EL (cell line): ENCODE measurements at places on chromosomes 5 and 9.

GRCh38 chr5:113546703-113547183, 33.2 kb downstream of the YTHDC2 start:
- peak; percentile 51 for DNase-seq

- DNase-seq: no peak
Observed at GRCh38 chr9:99634186-99634585, 187.5 kb upstream of the NR4A3 start.

GRCh38 chr5:124060413-124061067, 548.6 kb downstream of the CSNK1G3 start:
- no peak for DNase-seq

DNA sequence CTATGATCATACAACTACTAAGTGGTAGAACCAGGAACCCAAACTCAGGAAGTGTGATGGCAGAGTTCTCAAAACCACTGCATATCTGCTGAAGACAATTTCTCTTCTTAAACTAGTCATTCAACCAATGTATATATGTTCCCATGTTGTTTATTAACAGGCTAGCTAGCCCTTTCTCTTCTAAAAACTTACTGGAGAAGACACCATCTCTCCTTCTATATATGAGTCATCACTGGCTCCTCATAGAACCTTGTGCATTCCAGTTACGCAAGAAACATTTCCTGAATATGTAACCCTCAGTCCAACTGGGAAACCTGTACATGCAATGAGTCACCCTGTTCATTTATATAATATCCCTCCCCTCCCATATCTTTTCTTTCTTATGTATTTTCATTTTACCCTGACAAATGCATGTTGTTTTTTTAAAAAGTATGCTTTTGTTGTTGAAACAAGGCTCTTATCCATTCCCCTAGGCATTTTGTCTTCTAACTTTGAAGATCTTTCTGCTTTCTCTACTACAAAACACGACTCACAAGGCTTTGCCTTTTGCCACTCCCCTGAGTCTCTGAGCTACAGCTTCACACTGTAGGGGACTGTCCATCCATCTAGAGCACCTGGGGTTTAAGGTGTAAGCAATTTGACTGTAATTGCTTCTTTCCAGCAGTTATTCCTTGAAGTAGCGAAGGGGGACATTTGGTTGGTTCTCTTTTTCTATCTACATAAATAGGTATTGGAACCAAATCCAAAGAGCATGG, 119.5 kb downstream of the ANXA1 start:
- peak; percentile 79 for DNase-seq

DNA sequence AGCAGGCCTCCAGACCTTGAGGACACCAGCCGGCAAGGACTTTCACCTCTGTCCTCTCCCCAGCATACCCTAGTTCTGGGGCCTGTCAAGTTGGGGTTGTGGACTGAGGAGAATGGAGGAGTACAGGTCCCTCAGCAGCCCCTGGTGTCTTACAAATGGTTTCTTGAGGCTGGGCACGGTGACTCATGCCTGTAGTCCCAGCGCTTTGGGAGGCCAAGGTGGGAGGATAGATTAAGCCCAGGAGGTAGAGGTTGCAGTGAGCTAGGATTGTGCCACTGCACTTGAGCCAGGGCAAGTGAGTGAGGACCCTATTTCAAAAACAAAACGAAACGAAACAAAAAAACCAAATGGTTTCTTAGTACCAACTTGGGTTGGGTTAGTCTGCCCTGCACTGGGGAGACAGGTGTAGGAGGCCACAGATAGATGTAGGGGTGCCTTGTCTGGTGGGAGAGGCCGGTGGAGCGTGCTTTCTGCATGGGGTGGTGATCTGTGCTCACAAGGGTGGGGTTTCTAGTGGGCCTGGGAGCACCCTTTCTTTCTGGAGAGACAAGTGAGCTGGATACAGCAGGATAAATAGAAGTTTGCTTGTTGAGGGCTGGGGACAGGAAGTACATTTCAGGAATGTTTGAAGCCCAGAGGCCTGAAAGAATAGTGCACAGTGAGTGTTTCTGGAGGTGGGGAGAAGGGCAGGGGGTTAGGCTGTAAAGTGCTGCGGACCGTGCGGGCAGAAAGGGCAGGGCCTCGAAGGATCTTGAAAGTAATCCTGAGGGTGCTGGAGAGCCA, 37.7 kb upstream of the PSD2 start:
- DNase-seq: no peak

- no peak for DNase-seq
Observed at GRCh38 chr9:132075853-132076252, 3.8 kb downstream of the MED27 start.

- DNase-seq: no peak
Observed at GRCh38 chr9:25752398-25752797, 74.2 kb upstream of the TUSC1 start.

- no peak for DNase-seq
Observed at GRCh38 chr5:122779451-122779850, 4.6 kb downstream of the SNX2 start.

DNA sequence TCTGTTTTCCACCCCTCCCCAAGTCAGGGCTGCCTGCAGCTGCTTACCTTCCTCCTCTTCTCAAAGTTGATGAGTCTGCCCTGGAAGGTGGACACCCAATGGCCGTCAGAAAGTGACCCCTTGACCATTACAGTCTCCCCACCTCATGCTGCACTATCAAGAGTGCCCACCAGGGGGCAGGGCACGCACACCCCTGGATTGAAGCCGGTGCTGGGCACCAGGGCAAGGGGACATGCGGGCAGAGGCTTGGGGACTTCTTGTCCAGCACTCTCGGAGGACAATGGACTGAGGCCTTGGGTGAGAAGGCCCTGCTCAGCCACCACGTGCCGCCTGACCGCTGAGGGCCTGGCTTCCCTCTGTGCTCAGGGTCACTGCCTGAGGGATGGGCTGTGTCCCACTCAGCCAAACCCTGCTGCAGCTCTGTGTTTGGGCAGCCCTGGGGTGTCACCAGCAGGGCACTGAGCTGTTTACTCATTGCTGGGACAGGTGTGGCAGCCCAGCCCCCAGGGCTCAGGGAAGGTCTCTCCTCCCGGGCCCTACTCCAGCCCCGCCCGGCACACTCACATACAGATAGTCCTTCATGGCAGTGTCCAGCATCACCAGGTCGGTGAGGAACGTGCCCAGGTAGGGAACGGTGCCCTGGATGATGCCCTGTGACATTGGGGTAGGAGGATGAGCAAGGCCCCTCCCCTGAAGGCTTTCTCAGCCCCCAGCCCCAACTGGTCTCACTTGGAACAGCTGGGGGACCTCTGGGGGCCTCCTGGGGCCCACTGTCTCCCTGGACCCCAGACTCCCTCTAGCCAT, 17.7 kb downstream of the RALGDS start:
- peak; percentile 49 for DNase-seq

DNA sequence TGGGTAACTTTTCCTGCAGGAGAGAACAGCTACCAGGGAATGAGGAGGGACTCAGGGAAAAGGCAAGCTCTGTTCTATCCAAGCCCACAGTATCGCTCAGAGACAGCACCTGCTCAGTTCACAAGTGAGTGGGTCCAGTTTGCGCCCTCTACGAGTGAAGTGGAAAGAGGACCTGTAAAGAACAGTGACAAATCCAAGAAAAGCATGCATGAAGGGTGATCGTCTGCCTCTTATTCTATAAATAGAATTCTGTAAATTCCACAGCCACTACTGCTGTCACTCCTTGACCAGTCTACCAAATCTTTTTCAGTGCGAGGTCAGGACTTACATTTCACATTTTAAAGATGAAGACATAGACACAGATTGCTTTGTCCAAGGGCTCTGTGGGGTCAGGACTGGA, 117.5 kb downstream of the ENTREP1 start:
- DNase-seq: no peak

GRCh38 chr5:170319301-170319700, 21.7 kb upstream of the LCP2 start:
- DNase-seq: no peak

GRCh38 chr5:17180330-17180843, 37.0 kb upstream of the BASP1 start:
- DNase-seq: no peak

DNA sequence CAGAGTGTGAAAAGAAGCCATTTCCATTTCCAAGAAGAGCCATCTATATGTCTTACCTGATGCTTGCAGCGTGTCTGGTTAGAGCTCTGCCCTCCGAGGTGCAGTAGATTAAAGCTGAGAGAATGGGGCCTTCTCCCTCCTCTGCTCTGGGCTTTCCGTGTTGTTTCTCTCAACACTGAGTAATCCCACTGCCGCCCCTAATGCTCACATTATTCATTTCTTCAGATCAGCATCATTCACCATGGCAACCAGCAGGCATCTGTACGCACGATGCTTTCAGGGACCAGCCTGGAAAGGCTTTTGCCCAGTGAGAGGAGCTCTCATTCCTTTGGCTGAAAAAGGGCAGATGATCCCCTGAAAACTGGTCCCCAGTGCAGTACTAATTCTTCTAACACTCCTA, 79.6 kb downstream of the CYFIP2 start:
- no peak for DNase-seq

- peak; percentile 80 for DNase-seq
Observed at GRCh38 chr5:59209758-59210359, 627.0 kb downstream of the RAB3C start.

DNA sequence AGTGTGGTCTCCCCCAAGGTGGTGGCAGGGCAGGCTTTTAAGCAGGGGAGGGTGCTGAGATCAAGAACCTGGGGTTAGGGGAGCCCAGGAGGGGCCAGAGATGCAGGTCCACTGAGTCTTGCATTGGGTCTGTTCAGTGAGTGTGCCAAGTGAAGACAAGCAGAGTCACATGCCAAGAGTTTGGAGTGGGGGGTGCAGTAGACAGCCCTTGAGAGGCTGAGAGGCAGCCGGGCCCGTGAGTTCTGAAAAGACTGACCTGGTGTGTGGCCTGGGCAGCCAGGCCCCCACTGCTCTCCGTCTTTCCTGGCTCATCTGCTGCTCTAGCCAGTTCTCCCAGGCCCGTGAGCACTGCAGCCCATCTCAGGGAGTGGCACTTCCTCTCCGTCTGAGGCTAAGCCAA, 120.0 kb downstream of the DAB2IP start:
- DNase-seq: no peak

DNA sequence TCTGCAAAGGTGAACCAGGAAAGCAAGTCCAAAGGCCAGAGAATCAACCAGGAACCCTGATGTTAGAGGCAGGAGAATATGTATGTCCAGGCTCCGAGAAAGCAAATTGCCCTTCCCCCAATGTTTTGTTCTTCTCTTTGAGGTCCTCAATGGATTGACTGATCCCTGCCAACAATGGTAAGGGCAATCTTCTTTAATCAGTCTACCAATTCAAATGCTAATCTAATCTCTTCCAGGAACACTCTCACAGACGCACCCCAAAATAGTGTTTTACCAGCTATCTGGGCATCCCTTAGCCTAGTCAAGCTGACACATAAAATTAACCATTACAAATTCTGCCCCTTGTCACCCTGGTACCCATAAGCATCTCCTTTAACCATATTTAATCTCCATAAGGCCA, 398.0 kb downstream of the RAB3C start:
- DNase-seq: no peak

DNA sequence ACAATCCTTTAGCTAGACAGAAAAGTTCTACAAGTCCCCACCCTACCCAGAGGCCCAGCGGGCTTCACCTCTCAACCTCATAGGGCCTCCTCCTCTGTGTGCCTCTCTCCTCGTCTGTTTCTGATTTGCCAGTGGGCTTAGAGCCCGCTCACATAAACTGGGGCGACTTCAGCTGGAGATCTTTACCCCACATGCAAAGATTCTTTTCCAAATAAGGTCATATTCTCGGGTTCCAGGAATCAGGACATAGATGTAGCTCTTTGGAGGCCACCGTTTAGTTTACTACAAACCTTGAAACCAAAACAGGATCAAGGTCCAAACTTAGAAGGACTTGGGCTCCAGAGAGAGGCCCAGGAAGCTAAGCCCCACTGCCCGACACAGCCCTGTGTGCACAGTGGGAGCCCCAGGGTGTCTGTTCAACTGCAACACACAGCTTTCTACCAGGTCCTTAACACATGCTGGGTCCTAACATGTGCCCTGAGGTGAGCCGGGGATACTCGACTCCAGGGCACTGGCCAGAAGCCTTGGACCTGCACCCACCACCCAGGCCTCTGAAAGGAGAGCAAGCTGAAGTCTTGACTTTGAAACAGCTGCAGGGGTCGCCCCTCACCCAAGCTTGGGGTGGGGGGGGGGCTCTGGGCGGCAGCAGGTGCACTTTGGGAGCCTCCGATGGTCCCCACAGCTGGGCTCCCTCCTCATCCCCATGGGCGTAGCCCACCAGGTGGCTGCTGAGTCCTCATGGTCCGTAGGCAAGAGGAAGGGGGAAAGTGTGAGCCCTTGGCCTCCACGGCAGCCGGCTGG, 26.8 kb upstream of the SLC12A7 start:
- no peak for DNase-seq

- DNase-seq: no peak
Observed at GRCh38 chr5:121897341-121897740, 45.7 kb downstream of the FTMT start.

- no peak for DNase-seq
Observed at GRCh38 chr9:127020036-127020801, 102.2 kb downstream of the ANGPTL2 start.

- no peak for DNase-seq
Observed at GRCh38 chr9:135134268-135135022, 47.0 kb downstream of the OLFM1 start.

DNA sequence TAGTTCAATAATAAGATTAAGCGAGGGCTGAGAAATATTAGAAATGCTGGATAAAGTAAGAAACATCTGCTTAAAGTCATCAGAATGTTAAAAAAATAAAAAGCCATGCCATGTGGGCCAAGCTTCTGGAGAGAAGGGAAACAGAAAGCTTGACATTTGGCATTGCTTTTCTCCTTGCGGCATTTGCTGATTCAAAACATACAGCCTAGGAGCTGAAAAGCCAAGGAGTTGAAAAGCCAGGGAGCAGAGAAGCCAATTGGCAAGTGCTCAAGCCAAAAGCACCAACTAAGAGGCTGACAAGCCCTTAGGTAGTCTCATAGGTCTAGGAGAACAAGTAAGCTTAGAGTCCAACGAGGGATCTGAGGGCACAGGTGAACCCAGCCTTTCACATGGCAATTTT, 754.3 kb downstream of the TLE4 start:
- no peak for DNase-seq

GRCh38 chr5:881551-881935, 11.1 kb downstream of the BRD9 start:
- no peak for DNase-seq

- no peak for DNase-seq
Observed at GRCh38 chr9:76676857-76677256, 87.4 kb upstream of the PCA3 start.

GRCh38 chr9:75389101-75389500, 300.8 kb downstream of the OSTF1 start:
- no peak for DNase-seq

DNA sequence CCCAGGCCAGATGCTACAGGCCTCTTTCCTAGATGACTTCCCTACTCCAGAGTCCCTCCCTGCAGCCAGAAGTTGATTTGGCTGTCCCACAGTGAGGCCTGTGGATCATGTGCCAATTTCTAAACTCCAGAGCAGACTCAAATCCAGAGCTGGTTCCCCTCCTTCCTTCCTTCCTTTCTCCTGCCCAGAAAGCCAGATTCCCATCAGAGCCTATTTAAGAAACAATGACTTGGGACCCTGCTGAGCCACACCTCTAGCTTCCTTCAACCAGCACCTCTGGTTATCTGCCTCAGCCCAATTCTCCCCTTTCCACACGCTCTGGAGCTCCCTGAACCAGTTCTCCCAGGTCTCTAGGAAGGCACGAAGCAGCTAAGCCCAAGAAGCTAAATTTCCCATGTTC, 7.2 kb downstream of the FAM219A start:
- no peak for DNase-seq
